CMK (cell line): ENCODE measurements at places on chromosomes 2 and 18.
A peak's percentile ranks its signal among the peaks of the same experiment; 100 is the strongest.

GRCh38 chr2:45852450-45853150 is 201.1 kb downstream of the PRKCE start:
- no peak for DNase-seq

DNA sequence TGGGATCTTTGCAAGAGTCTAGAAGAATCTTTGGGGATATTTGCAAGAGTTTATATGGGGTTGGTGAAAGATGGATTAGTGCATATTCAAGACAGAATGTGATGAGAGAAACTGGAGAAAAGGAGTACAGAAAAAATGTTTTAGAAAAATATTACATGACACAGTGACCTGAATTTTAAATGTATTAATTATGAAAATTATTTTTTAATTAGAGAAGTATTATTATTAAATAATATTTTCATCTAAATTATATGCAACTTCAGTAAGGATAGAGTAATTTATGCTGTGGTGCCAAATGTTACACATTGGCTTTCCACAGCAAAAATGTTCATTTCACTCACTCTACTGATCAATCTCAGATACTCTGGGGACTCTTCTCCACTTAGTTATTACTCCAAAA is 1442.8 kb upstream of the SLC39A10 start:
- no peak for DNase-seq

DNA sequence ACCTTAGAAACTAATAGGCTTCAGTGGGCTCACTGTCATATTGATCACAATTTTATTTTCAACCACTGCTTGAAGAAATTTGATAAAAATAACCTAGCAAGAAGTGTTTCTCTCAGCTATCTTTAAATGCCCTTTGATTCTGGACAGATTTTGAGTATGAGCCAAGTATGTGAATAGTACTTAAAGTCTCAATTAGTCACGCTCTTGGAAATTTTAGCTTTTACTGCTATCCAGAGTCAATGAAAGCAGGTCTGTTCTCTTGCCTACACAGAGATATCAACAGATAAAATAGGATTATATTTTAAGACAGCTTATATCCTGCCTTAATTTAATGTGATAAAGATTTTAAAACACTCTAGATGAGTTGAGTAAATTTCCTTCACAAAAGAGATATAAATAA is 337.3 kb downstream of the CBLN2 start:
- DNase-seq = no peak

DNA sequence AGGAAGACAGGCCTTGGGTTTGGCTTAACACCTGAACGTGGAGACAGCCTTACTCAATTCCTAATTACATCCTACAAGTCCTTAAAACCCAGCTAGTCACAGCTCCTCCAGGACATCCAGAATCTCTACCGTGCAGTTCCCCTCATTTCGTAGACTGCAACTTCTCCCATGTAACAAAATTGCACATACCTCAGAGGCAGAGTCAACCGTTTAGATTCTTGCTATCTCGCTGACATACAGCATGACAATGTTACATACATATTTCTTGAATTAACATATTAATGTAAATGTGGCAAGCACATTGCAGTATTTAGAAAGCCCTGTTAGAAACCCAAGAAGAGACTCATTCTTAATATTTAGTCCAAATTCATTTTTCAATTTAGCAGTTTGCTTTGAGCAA is 358.7 kb downstream of the SETBP1 start:
- no peak for DNase-seq

- DNase-seq = no peak
These were observed 8.9 kb upstream of the KIF5C start for GRCh38 chr2:148866091-148866490.

GRCh38 chr2:195595825-195596224 is 61.2 kb upstream of the SLC39A10 start:
- DNase-seq = no peak

- no peak for DNase-seq
These were observed 33.4 kb downstream of the UPP2 start for GRCh38 chr2:158135096-158135495.

- DNase-seq = no peak
These were observed 69.8 kb downstream of the SLC66A2 start for GRCh38 chr18:79881695-79882094.

GRCh38 chr18:76445741-76446232 is 49.3 kb downstream of the ZNF516 start:
- no peak for DNase-seq

GRCh38 chr2:56565143-56565542 is 381.4 kb downstream of the CCDC85A start:
- no peak for DNase-seq

- no peak for DNase-seq
These were observed 47.1 kb downstream of the NEDD4L start for GRCh38 chr18:58091099-58091611.

GRCh38 chr2:39504790-39505335 is 67.8 kb upstream of the MAP4K3 start:
- DNase-seq = no peak

- no peak for DNase-seq
These were observed 293.2 kb downstream of the ALK start for GRCh38 chr2:29628108-29628745.

DNA sequence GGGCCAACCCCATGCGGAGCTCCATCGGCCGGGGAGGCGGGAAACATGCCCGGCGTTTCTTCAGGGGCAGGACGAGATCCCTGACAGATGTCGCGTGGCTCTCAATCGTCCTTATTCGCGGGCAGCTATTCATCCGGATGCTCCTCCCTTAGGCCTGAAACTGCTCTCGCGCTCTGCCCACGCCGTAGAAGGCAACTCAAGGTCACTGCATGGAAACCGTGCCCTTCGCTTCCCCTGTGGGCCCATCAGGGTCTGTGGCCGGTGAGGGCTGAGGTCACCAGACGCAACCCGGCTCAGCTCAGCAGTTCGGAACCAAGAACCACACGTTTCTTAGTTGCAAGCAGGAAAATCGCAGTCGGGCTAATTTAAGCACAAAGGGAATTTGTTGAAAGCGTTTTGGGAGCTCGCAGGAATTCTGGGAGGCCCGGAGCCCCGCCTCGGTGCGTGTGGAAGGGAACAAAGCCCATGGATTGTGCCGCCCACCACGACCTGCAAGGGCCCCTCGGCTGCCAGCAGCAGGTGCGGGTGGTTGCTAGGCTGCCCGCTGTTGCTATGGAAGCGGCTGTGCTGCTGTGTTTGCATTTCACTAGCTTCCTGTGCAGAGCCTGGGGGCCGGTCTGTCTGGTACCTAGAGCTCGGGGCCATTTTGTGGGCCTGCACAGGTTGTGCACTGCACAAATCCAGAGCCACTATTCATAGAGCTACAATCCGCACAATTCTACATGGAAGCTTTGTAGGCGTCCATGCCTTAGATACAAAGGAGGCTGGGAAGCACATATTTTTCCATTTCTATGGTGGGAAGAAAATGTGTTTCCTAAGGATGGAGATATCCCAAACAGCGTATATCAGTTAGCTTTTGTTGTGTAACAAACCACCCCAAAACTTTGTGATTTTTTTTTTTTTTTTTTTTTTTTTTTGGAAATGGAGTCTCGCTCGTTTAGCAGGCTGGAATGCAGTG is 6.0 kb upstream of the ALLC start:
- DNase-seq = no peak

DNA sequence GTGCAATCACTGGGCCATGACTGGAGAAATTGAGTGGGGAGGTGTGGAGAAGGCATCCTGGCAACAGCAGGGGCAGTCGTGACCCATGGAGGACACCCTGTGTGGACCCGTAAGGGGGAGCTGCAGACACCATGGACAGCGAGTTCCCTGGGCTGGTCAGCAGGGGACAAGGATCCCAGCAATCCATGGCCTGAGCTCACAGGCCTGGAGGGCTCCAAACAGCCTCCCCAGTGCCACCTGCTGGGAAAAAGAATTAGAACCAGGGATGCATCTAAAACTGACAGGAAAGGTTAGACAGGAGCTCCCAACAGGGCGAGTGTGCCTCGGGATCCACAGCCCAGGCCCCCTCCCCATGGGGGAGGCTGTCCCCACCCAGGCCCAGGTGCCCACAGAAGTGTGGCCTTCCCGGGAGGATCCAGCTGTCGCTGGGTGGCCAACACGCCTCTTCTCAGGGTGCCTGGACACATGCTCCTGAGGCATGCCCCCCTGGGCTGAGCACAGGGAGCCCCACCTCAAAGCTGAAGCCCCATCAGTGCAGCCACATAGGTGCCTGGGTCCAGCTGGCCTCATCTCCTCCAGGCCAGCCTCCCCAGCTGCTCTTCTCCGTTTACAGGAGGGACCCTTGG is 20.5 kb upstream of the KIF1A start:
- DNase-seq = no peak

GRCh38 chr2:64186699-64187605 is 42.7 kb upstream of the PELI1 start:
- DNase-seq = no peak

GRCh38 chr2:127653421-127654083 is 7.6 kb downstream of the GPR17 start:
- DNase-seq = no peak

GRCh38 chr2:26235089-26235488 is 9.3 kb downstream of the HADHA start:
- DNase-seq = no peak

GRCh38 chr2:161238265-161238559 is 70.0 kb upstream of the PSMD14 start:
- no peak for DNase-seq

DNA sequence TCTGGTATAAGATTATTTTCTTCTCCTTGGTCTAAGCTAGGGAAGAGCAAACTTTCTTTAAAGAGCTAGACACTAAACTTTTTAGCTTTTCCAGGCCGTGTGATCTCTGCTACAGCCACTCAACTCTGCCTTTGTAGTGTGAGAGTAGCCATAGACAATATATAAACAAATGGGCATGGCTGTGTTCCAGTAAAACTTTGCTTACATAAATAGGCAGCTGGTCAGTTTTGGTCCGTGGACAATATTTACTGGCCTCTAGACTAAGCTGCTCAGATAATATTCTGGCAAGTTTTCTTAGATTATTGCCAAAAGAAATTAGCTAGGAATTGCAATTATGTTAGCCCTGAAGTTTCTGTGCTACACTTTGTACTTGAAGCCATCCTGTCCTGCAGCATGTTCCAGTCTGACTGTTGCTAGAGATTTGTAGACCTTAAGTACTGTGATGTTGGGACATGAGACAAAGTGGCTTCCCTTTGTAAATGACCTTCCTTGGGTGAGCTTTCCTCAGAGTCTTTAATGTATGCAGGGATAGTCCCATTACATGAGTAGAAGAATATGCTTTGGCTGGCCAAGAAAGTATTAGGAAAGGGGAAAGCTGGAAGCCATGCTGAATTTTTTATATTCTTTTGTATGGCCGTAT is 126.9 kb downstream of the SOX11 start:
- DNase-seq = no peak

DNA sequence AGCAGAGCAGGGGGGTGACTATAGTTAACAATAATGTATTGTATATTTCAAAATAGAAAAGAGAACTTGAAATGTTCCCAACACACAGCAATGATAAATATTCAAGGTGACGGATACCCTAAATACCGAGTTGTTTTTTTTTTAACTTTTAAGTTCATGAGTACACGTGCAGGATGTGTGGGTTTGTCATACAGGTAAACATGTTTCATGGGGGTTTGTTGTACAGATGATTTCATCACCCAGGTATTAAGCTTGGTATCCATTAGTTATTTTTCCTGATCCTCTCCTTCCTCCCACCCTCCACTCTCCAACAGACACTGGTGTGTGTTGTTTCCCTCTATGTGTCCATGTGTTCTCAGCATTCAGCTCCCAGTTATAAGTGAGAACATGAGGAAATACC is 164.5 kb upstream of the DNMT3A start:
- DNase-seq = no peak

- no peak for DNase-seq
These were observed 23.4 kb downstream of the CDH2 start for GRCh38 chr18:28153485-28154065.

- peak; percentile 21 for DNase-seq
These were observed at the start of gene SOCS6 for GRCh38 chr18:70288851-70289328. Gene SOCS6 (plus strand): TSS chr18:70289045. CDS start chr18:70324669, 35,624 bp downstream.

- DNase-seq = no peak
These were observed 8.8 kb upstream of the ATOH8 start for GRCh38 chr2:85744741-85745601.

- DNase-seq = no peak
These were observed 55.7 kb downstream of the ANKMY1 start for GRCh38 chr2:240502059-240502429.

DNA sequence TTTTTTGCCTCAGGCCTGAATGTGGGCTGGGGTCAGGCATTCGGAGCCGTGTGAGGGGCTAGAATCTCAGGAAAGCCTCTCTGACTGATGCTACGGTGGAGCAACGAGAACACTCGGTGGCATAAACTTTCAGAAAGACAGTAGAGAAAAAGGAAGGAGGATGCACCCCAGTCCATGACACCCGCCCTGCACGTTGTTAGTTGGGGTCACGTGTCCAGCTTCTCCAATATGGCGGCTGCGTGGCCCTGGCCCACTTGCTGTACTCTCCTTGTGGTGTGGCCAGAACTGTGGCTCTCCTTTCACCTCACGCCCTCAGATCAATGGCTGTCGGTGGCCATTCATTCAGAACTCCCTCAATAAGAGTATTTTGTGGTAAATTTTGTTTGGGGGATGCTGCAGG is 131.2 kb downstream of the KCTD1 start:
- no peak for DNase-seq

GRCh38 chr2:223041527-223042109 is 10.4 kb upstream of the KCNE4 start:
- no peak for DNase-seq

DNA sequence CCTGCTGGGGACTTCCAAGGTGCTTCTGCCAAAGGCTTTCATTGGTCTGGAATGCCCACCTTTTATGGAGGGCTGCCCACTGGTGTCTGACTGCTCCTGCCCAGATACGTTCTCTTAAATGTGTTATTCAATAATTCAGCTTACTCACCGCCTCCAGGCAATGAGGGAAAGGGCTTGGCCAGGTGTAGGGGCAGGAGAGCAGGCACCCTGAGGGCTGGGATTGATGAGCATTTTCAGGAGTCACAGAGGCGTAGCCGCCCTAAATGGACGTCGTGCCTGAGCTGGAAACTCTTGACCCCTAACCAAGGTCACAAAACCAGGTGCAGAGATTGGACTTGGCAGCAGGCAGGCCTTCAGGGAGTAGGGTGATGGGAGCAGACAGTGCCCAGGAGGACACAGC is 26.8 kb downstream of the MAL start:
- DNase-seq = no peak

GRCh38 chr2:112835061-112835501 is 1.5 kb downstream of the IL1B start:
- no peak for DNase-seq

DNA sequence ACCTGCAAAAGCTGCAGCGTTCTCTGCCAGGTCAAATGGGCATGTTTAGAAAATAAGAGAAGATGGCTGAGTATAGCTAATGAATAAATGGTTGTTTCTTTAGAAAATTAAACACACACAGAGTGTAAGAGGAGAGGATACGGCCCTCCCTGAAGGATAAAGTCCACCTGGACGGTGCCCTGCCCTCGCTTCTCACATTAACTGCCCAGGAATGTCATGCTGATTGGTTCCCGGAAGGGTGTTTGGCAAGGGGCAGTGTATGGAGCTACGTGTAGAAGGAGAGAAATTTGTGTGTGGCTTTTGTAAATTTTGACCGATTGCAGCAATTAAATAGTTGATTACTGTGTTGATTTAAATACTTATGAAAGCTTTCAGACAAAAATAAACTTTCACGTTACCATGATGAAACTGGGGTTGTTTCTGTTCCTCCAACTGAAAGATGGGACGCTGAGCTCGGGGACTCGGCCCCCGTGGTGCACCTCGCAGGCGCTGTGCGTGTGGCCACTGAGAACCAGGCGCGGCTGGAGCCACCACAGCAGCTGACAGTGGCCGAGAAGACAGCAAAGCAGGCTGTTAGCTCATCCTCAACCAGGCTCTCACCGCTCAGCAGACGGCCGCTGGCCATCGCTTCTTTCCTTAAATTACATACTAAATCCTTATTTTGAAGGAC is 22.7 kb downstream of the MPPE1 start:
- DNase-seq = no peak
